Peyer's patch (tissue), 4 donors: ENCODE measurements at places on chromosomes 16 and 17.
A peak's percentile ranks its signal among the peaks of the same experiment; 100 is the strongest.

DNA sequence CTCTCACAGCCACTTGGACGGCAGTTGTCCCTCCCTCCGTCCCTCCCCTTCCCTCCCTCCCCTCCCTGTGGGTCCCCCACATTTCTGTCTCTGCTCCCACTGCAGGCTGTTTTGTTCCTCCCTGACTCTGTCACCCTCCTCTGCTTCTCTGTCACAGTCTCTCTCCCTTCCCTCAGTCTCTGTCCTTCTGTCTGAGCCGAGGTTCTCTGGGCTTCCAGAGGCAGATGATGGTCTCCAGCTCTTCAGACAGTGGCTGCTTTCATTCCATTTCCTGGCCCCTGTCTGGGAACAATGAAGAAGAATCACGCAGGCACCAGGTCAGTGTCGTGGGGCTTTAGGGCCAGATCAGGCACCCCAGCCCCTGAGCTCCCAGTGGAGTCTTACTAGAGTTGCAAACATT lies 8.8 kb upstream of the CYB561 start:
- DNase-seq = no peak

GRCh38 chr16:84982434-84982833 lies 28.9 kb downstream of the ZDHHC7 start:
- peak; percentile 79 for DNase-seq

DNA sequence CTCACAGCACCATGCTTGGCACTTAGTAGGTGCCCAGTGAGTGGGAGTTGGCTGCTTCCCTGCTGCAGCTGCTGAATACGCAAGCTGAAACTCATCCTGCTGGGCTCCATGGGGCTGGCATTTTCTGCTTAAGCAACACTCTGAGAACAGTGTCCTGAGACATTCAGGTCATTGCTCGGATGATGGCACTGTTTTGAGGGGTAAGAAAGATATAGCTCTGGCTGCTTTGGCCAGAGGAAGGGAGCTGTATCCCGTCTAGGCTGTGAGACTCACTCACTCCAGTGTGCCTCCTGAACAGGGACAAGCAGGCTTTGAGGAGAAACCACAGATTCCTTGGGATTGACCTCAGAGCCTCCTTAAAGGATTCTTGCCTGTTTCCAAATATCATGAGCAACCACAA lies 120.5 kb downstream of the CLEC16A start:
- no peak for DNase-seq

- no peak for DNase-seq
These were observed 47.3 kb downstream of the MIS12 start for GRCh38 chr17:5533486-5534315.

DNA sequence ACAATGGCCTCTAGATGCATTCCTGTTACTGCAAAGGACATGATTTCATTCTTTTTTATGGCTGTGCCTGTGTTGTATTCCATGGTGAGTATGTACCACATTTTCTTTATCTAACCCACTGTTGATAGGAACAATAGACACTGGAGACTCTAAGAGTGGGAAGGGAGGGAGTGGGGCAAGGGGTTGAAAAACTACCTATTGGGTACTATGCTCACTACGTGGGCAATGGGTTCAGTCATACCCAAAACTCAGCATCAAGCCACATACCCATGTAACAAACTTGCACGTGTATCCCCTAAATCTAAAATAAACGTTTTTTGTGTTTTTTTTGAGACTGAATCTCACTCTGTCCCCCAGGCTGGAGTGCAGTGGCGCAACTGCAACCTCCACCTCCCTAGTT lies 47.1 kb upstream of the SCNN1B start:
- DNase-seq = no peak

GRCh38 chr16:86809458-86809955 lies 231.2 kb downstream of the FOXL1 start:
- DNase-seq = no peak

DNA sequence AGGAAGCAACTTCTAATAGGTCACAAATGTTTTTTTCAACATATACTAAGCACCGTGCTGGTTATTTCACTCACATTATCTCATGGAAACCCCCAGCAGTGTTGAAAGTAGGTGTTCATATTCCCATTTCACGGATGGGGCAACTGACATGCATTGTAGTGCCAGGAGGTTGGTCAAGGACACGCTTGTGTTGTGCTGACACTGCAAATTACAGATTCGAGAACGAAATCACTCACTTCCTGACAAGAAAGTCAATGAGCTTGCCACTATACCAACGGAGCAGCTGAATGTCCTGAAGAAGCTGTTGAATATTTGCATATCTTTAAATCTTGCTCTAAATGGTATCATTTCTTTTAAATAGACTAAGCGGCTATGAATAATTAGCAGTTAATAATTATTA lies 378.0 kb upstream of the C16orf82 start:
- DNase-seq = no peak

DNA sequence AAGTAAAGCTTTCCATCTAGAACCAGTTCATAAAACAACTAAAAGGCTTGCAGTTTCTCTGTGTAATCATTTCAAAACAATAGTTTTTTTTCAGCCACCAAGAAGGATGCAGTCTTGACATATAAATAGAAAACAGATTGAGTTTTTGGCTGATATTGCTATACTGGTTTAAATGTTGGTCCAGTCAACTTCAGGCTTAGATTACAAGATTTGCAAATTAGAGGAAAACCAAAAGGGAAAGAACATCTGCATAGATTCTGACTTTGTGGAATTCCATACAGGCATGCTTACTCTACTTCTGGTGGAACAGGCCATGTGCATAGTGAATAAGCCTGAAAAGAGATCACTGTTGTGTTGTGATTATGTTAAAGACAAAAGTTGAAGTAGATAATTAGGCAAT lies 150.3 kb downstream of the BCAS3 start:
- DNase-seq = no peak

DNA sequence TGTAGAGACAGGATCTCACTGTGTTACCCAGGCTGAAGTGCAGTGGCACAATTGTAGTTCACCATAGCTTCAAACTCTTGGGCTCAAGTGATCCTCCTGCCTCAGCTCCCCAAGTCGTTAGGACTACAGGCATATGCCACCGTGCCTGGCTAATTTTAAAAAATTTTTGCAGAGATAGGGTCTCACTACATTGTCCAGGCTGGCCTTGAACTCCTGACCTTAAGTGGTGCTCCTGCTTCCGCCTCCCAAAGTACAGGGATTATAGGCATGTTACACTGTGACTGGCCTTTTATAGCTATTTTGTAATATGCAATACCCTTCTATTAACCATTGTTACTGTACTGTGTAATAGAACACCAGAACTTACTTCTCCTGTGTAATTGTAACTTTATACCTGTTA lies 139.3 kb upstream of the ZNF267 start:
- DNase-seq = no peak

GRCh38 chr16:87161822-87162676 lies 155.1 kb downstream of the C16orf95 start:
- no peak for DNase-seq

- no peak for DNase-seq
These were observed 121.3 kb upstream of the GSE1 start for GRCh38 chr16:85491798-85492294.

DNA sequence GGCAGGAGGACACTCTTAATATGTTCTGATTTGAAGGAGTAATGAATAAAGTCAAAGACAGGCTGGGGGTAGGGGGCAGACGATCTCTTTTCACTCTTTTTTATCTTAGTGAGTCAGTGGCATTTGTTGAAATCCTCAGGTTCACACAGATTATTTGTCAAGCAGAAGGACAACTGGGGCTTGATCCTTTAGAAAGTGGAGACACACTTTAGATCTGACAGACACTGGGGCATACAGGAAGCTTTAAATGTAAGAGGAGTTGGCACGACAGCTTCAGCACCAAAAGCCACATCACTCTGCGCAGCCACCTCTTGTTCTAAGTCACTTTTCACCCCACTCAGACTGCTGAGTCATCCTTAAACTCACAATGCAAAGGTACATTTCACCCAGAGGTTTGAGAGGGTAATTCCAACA lies 121.5 kb downstream of the STXBP4 start:
- peak; percentile 16 for DNase-seq

DNA sequence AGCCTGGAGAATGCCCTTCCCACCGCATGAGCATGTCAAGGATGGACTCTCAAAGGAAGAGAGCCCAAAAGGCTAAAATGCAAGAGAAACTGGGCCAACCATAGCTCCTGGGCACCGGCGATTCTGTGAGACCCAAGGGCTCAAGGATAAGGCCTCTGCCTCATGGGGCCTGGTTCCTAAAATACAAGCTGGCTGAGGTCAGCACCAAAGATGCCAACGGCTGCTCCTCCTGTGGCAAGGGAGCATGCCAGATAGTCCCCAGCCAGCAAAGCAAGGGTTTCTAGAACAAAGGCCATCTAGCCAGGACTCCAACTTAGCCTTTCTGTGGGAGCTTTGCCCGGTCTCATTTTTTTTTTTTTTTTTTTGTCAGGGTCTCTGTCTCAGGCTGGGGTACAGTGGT lies 20.1 kb downstream of the GPRC5B start:
- no peak for DNase-seq

DNA sequence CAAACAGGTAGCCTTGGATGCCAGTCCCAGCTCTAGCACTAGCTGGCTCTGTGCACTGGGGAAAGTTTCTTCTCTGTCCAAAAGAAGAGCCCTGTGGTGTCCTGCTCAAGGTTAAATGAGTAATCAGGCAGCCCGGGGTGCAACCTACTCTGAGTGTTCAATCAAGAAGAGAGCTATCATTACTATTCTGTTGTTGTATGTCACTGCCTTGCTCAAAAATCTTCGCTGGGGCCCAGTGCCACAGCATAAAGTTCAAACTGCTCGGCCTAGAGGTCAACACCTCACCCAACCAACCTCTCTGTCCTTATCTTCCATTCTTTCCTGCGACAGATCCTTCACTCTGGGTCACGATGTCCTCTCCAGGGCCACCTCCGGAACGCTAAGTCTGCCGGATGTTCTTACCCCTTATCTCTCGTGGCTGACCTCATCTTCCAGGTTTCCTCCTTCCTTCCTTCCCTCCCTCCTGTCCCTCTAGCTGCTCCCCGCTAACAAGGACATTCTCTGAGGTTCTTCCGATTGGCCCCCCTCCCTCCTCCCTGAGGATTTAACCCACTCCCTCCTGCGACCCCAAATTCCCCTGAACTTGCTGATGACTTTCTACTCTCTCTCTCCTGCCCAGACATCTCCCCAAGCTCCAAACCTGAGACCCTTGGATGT lies 4.4 kb downstream of the FDXR start:
- DNase-seq = no peak

DNA sequence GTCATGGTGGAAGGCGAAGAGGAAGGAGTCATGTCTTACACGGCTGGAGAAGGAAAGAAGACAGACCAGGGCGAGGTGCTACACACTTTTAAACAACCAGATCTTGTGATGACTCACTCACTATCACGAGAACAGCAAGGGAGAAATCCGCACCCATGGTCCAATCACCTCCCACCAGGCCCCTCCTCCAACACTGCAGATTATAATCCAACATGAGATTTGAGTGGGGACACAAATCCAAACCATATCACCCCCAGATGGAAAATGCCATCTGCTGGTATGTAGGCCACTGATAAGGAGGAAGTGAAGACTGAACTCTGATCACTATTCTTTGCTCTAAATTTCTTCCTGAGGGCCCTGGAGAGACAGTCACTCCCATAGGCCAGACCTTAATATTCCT lies 7.5 kb upstream of the ITGAX start:
- DNase-seq = peak; percentile 26

DNA sequence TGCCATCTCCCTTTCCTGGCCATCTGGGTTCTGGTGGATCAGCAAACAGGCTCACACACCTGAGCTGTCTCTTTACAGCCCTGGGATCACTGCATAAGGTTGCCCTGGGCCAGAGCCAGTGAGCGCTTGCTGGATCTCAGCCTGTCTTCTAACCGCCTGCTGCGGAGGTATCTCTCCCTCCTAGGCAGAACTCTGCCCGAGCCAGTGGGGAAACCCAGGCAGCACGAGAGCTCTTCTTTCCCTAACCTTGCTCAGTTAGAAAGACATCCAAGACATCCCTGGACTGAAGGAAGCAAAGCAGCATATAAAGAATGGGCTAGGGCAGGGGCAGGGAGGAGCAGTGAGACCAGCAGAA lies 6.4 kb downstream of the HAS3 start:
- DNase-seq = no peak

GRCh38 chr16:68737730-68738629 lies 888 bp downstream of the CDH1 start:
- DNase-seq = peak; percentile 84

GRCh38 chr16:88066680-88067529 lies 115.7 kb downstream of the BANP start:
- peak; percentile 48 for DNase-seq

- no peak for DNase-seq
These were observed 25.7 kb downstream of the AKAP1 start for GRCh38 chr17:57110579-57111325.

GRCh38 chr16:31099860-31100638 lies 5.5 kb upstream of the VKORC1 start:
- peak; percentile 47 for DNase-seq

DNA sequence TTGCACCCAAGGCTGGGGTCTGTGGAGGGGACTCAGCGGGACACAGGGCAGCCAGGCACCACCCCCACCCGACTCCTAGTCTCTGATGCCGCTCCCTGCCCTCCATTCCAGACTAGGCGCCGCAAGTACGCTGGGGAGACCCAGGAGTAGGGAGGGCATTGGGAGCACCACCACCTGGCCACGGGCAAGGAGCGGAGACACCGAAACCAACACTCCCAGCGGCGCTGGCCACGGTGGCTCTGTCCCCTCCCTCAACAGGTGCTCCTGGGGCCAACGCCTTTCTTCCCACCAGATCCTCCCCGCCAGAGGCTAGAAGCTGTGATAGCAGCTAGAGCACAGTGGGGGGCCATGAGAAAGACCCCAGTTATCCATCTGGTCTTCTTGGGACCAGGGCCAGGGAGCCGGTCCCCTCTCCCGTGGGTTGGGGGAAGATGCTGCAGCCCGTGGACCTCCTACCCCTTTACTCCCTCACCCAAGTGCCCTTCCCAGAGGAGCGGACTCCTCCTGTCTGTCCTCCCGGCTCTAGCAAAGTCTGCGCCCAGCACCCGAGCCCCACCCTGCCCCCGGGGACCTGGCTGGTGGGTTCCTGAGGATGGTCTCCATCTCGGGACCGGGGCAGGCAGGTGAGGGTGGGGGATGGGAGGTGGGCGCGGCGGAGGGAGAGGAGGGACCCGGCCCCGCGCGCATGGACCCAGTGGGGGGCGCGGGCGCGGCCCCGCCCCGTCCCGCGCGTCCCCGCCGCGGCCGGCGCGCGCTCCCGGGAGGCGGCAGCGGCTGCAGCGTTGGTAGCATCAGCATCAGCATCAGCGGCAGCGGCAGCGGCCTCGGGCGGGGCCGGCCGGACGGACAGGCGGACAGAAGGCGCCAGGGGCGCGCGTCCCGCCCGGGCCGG lies at the start of gene SYNGR3:
SYNGR3 (plus strand) TSS at position 762 of the 892 bp plus-strand sequence. CDS start 133 bp downstream, outside the sequence.
- DNase-seq = peak; percentile 23

DNA sequence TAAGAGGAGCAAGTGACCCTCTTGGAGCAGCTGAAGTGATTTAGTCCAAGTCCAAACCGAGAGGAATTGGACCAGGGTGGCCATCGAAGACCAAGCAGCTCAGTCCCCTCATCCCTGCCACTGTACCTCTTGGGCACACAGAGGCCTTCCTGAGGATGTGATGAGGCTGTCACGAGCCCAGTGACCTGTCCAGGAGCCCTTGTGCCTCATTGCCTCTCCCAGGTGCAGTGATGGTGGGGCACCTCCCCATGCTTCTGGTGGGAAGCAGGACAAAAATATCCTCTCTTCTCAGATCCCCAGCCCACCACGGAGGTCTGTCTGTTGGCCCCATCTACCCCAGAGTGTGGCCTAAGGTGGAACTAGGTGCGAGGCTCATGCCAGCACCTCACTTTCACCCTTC lies 2.7 kb upstream of the CD300LG start:
- DNase-seq = no peak

- DNase-seq = peak; percentile 21
These were observed 381.0 kb upstream of the TNRC6C start for GRCh38 chr17:77577491-77577890.
